ENCODE measurements at places on chromosomes 12 and 14.

- DNase-seq: peak; percentile 50
Observed at GRCh38 chr12:29245246-29245645, 96.2 kb downstream of the FAR2 start.

DNA sequence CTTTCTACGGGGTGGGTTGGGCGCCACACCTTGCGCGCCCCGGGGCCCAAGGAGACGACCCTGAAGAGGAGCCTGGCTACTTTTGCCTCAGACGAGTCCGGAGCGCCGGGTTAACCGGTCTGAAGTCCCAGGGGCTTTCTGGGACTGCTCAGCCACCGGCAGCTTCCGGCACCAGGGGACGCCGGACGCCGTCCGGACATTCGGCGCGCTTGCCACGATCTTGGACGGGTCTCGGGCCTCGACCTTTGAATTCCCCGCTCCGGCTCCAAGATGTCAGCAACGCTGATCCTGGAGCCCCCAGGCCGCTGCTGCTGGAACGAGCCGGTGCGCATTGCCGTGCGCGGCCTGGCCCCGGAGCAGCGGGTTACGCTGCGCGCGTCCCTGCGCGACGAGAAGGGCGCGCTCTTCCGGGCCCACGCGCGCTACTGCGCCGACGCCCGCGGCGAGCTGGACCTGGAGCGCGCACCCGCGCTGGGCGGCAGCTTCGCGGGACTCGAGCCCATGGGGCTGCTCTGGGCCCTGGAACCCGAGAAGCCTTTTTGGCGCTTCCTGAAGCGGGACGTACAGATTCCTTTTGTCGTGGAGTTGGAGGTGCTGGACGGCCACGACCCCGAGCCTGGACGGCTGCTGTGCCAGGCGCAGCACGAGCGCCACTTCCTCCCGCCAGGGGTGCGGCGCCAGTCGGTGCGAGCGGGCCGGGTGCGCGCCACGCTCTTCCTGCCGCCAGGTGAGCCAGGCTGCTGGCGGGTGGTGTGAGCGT lies at the start of gene ACOT4:
ACOT4 (plus strand) TSS at position 184 of the 760 bp plus-strand sequence; CDS start at position 271, 87 bp downstream.
- peak; percentile 18 for DNase-seq

GRCh38 chr12:42213023-42213422 lies 25.0 kb downstream of the YAF2 start:
- peak; percentile 26 for DNase-seq

- no peak for DNase-seq
Observed at GRCh38 chr14:73607241-73607640, 5.1 kb upstream of the ACOT6 start.

- no peak for DNase-seq
Observed at GRCh38 chr12:69338936-69339335, 9.2 kb upstream of the LYZ start.

GRCh38 chr14:75781096-75781495 lies 120.0 kb downstream of the TTLL5 start:
- DNase-seq: no peak

DNA sequence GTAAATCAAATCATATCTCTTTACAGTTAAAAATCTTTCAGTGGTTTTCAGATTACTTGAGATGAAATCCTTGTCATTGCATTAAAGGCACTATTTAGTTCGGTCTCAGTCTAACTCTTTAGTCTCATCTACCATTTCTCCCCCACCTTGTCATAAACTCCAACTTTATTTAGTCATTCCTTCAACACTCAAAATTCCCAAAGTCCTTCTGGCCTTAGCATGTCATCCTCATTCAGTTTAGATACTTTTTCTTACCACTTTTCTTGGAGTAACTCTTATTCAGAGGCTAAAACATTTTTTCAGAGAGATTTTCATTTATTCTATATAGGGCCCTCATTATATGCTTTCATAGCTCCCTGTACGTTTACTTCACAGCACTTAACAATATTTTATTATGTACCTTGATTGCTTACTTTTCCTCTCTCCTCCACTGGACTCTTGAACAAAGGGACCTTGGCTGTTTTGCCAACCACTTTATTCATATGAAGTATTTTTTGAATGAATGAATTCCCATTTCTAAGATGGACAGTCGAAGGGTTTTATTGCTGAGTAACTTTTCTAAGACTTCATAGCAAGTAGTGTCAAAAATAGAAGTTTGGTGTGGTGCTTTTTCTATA lies 12.8 kb downstream of the USP15 start:
- DNase-seq: no peak

DNA sequence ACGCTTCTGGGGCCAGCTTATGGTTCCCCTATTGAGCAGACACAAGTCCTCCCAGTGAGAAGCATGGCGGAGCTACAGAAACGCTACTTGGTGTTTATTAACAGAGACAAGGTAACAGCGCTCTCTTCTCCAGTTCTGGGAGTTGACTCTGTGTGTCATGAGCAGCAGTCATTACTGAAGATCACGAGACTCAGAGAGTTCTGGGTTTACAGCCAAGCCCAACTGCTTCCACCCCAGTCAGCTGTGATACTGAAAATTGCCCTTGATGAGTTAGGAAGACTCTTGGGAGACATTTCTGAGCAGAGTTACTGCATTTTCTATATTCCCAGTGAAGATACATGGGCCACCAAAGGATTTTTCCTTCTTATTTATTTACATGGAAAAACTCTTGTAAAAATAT lies 48.6 kb downstream of the CFAP251 start:
- peak; percentile 24 for DNase-seq

DNA sequence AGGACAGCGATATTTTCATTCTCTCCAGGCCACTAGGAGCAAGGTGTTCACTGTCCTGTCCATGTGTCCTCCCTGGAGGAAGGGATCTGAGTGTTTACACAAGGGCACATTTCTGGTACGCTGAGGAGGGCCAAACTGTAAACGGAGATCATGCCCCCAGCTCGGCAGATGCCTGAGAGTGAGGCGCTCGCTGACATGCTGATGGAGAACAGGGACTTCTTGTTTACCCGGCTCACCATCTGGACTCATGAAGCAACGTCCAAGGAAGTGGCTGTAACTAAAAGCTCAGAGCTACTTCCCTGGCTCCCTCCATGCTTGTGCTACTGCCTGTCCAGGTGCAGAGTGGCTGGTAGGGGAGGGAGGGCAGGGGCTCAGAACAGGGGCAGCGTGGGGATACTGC lies 43.4 kb upstream of the KCNA1 start:
- no peak for DNase-seq

- DNase-seq: no peak
Observed at GRCh38 chr14:34336501-34336900, 125.5 kb downstream of the SPTSSA start.

DNA sequence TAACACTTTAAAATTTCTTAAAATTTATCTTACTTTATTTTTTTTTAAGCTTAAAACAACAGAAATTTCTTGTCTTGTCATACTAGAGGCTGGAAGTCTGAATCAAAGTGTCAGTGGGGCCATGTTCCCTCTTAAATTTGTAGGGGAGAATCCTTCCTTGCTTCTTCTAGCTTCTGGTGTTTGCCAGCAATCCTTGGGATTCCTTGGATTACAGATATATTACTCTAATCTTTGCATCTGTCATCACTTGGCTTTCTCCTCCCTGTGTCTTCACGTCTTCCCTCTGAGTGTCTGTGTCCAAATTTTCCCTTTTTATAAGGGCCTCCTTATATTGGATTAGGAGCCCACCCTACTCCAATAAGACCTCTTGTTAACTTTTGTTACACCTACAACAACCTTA lies 135.6 kb upstream of the PTPRB start:
- peak; percentile 55 for DNase-seq

DNA sequence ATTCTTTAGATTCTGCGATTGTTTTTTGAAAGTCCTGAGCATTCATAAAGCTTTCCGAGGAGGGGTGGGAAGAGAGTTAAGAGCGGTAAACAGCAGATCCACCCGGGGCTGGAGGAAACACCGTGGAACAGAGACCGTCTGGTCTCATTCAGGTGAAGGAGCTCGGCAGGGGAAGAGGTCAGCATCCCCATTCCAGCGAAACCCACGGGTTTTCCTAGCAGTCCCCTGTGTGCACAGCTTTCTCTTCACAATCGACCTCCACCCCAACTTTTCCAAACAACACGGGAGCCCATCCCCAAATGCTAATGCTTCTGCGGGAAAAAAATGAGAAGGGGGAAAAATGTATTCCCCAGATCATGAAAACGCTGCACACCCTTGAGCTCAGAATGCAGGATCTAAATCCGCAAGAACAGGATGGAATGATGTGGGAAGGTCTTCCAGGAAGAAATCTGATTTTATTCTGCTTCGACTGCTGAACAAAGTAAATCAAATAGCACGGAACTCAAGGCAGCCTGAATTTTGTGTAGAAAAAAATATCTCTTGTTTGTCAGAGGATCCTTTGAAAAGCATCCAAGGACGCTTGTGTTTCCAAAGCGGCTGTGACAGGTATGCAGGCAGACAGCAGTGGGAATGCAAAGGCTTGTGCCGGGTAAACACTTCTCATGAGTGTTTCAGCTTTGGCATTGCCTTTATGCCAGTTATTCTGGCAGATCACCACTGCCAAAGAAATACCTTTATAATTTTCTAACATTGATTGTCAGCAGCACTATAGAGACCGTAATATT lies 128.8 kb downstream of the NDUFA12 start:
- no peak for DNase-seq

- no peak for DNase-seq
Observed at GRCh38 chr14:72651714-72652113, 242.2 kb downstream of the DPF3 start.

GRCh38 chr14:93764211-93764659 lies 24.1 kb downstream of the PRIMA1 start:
- peak; percentile 55 for DNase-seq

DNA sequence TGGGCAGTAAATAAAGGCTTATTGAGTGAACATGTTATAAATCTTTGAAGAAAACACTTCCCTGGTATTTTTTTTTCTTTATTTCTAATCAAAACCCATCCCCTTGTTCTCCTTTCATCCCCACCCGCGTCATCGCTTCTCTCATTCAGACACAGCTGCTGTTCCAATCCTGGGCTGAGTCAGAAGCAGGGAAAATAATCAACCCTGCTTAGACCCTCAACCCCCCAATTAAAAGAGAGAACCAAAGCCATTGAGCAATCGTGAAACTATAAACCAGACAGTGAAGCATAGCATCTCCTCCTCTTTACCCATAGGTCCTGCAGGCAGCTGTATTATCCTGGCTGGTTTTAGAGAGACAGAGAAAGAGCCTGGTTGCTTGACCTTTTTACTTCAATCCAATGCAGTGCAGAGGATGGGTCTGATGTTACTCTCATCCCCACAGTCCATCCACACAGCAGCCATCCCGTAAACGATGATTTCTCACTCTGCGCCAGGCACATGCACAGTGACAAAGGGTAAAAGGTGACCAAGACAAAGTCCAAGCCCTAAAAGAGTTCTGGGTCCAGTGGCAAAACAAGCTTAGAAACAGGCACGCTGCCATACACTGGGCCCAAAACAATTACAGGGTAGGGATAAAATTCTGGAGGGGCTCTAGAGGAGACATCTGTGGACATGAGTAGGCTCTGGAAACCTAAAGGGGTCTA lies 238.3 kb downstream of the GALC start:
- DNase-seq: peak; percentile 22

- peak; percentile 14 for DNase-seq
Observed at GRCh38 chr14:36520601-36521525, 831 bp upstream of the NKX2-1 start.

- no peak for DNase-seq
Observed at GRCh38 chr12:67220065-67220464, 49.1 kb upstream of the CAND1 start.

DNA sequence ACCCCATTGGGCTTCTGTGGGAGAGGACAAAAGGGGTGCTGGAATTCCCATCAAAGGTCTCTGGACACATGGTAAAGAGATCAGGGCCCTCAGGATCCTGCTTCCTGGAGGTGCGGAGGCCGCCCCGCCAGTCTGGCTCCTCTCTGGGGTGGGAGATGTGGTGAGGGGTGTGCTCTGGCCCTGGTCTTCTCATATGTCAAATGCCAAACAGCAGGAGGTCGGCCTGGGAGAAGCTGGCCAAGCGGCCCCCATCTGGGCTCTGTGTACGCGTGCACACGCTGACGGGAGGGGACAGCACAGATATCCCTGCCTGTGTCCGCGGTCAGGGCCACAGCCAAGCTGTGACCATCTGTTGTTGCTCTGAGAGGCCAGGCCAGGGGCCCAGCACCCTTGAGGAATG lies 14.1 kb downstream of the FIGNL2 start:
- DNase-seq: no peak

DNA sequence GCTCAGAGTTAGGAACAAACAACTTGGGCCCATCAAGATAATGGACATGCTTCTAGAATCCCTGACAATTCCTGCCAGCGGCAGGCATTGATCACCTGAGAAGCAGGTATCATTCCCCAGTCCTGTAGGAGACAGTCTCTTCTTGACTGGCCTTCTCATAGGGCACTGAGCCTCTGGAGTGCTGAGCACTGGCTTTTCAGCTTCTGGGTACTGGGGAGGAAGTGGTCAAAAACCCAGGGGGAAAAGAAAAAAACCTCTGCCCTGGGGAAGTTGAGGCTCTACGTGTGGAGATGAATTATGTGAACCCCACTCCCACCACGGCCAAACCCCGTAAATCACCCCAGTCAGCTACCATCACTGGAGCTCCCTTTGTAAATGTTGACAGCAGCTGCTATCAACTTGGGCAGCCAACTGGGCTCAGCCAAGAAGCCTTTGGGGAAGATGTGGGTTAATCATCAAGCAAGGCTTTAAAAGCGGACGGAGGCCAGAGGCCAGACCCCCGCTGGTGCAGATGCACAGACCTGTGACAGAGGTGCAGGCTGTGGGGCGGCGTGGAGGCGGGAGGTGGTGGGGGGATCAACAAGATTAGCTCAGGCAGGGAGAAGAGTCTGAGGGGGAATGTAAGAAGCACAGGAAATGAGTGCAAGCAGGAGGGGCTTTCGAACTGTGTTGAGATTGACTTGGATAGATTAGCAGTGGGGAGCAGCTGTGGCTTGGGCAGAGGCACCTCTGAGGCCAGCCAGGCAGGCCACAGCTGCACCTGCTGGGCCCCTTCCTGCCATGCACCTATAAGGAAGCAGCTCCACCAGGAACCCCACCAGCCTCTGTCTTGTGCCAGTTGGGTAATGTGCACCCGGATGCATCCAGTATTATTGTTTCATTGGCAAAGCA lies 105.4 kb upstream of the HIF1A start:
- DNase-seq: no peak

GRCh38 chr12:23060161-23060560 lies 435.2 kb downstream of the ETNK1 start:
- DNase-seq: no peak

GRCh38 chr12:9606736-9607372 lies 862 bp downstream of the KLRB1 start:
- no peak for DNase-seq

GRCh38 chr12:39763071-39763889 lies 143.7 kb upstream of the ABCD2 start:
- DNase-seq: no peak

DNA sequence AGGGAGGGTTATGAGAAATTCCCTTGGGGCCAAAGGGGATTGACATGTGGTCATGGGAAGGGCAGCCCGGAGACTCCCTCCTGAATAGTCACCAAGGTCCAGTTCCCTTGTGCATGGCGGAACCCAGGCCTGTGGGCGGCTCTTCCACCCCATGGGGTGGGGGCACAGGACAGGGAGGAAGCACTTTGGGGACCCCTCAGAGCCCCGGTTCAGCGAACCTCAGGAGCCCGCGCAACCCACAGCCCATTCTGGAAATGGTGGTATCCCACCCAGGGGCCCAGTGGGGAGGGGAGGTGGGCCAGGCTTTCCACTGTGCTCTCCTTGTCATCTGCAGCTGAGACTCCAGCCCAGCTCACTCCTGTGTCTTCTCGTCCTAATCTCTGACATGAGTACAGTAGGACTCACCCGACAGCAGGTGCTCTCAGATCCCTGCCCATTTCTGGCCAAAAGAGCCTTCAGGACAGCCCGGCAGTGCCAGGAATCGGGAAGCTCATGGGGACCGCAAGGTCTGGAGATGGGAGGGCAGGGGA lies 255.2 kb upstream of the SFSWAP start:
- no peak for DNase-seq
